ENCODE measurements at places on chromosomes 6 and 20.

DNA sequence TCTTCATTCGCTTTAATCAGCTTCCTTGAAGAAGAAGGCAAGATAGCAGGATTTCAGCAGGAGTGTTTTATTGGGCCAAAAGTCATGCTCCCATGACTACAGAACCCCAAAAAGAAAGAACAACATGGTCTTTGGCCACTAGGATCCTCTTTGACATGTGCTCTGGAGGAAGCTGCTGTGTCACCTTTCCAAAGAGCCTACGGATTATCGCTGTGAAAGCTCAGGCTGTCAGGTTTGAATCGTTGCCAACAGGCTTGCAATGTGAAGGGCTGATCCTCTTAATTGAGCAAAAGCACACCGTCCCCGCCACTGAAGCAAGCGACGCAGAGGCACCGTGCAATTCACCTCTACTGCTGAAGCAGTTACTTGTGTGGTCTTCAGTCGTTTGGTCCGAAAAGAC lies 29.0 kb downstream of the MYLIP start:
- DNase-seq, result no peak

- no peak for DNase-seq
Observed at GRCh38 chr6:143884216-143884900, 20.1 kb downstream of the ZC2HC1B start.

GRCh38 chr6:101146389-101146788 lies 247.1 kb upstream of the GRIK2 start:
- DNase-seq, result no peak

- DNase-seq, result no peak
Observed at GRCh38 chr6:106761160-106761559, 131.8 kb downstream of the QRSL1 start.

GRCh38 chr6:132161283-132161682 lies 210.1 kb upstream of the CCN2 start:
- DNase-seq, result peak; percentile 49

GRCh38 chr6:5567890-5568289 lies 306.6 kb downstream of the FARS2 start:
- no peak for DNase-seq

DNA sequence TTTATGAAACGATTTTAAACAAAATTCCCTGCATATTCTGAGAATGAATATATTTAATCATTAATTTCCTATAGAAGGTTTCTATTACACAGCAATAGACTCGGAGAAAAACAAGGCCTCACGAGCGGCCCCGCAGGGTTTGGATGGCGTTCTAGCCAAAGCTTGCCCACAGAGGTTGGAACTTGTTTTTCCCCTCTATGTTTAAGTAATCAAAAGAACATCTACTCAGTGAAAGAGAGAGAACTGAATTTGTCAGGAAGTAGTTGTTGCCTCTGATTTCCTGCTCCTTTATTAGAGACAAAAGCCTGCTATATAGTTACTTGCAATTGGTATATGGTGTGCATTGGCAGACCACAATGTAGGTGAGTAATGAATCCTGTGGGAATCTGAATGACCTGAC lies 82.1 kb upstream of the HEY2 start:
- no peak for DNase-seq

GRCh38 chr6:42879372-42880239 lies at the start of gene RPL7L1:
Gene RPL7L1, plus strand, starts transcription at chr6:42879616. Its CDS starts 295 bp downstream, at chr6:42879911.
- peak; percentile 95 for DNase-seq

GRCh38 chr6:14656649-14657048 lies 539.1 kb downstream of the CD83 start:
- DNase-seq, result no peak

- DNase-seq, result peak; percentile 59
Observed at GRCh38 chr6:165662749-165663376, at the start of gene PDE10A. Gene PDE10A, minus strand, starts transcription at chr6:165663241. Its CDS starts 430 bp downstream, at chr6:165662811.

DNA sequence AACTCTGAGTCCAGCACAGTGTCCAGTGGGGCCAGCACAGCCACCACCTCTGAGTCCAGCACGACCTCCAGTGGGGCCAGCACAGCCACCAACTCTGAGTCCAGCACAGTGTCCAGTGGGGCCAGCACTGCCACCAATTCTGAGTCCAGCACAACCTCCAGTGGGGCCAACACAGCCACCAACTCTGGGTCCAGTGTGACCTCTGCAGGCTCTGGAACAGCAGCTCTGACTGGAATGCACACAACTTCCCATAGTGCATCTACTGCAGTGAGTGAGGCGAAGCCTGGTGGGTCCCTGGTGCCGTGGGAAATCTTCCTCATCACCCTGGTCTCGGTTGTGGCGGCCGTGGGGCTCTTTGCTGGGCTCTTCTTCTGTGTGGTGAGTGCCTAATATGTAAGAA lies 3.8 kb downstream of the MUC21 start:
- no peak for DNase-seq

GRCh38 chr6:152375197-152375596 lies 262.0 kb downstream of the SYNE1 start:
- DNase-seq, result no peak

GRCh38 chr20:14142171-14142570 lies 146.9 kb downstream of the MACROD2 start:
- DNase-seq, result peak; percentile 94

- DNase-seq, result peak; percentile 33
Observed at GRCh38 chr6:41209547-41210320, 8.8 kb upstream of the TREML2 start.

DNA sequence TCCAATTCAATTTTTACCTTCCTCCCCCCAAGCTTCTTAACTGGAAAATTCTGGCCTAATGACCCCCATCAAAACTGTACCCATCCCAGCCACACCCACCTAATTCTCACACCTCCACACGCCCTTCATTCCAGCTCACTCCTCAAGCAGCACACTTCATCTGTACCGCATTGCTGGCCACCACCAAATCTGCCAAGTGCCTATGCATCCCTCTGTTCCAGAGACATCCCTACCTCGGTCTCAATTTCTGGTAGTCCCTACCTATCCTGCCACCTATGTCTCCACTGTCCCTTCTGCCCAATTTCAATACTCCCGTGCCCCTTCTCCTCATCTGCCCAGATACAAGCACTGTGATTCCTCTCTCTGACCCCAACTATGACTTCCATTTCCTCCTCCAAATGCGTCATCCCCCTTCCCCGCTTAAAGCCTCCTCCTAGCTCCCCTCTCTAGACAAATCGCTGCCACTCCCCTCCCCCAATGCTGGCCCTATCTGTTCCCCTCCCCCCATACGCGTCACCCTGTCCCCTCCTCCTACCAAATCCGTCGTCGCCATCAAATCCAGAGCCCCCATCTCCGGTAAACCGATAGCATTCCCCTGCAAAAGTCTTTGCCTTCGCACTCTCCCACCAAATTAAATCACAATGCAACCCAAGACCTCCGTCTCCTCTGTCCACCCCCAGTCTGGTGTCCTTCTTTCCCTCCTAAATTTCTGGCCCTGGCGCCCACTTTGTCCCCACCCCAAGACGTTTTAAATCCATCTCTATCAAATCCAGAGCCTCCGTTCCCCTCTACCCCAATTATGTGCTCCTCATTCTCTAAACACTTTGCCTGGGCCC lies 1.2 kb downstream of the MTCH1 start:
- peak; percentile 27 for DNase-seq

DNA sequence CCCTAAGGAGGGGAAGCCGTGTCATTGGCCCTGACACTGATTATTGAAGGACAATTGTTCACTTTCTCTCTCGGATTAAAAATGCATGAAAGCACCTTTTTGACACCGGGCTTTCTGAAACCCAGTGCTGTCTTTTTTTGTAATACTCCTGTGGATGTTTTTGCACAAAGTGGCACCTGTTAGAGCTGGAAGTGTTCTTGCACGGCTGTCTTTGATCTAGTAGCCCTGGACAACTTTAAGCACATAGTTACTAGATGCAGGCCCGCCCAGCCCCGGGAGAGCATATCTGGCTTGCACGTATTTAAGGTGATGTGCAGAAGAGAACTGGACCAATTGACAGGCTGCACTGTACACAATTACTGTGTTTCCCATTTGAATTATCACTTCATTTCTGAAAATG lies 72.6 kb downstream of the ARID1B start:
- DNase-seq, result no peak

- DNase-seq, result no peak
Observed at GRCh38 chr6:111818539-111819226, 54.6 kb downstream of the FYN start.

- no peak for DNase-seq
Observed at GRCh38 chr20:57030611-57031600, 235.5 kb downstream of the BMP7 start.

DNA sequence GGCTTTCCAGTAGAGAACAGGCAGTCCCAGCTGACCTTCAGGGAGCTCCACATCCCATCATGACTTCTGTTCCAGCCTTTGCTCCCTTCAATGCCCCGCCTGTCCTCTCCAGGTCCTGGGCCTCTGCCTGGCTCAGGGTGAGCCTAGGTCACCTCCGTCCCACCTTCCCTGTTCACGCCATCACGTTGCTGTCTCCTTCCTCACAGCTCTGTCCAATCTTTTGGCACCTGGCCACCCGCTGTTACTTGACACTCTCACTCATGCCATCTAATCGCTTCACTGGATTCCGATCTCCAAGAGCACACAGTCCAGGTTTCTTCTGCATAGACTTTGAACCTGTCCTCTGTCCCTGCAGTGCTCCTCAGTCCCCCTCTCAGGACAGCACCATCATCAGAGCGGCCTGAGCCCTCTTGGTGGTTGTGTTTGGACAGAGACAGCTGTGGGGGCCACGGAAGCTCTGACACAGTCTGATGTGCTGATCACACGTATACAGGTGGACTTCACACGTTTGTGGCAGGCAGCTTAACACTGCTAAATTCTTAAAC lies 34.7 kb upstream of the TIAM2 start:
- DNase-seq, result no peak

DNA sequence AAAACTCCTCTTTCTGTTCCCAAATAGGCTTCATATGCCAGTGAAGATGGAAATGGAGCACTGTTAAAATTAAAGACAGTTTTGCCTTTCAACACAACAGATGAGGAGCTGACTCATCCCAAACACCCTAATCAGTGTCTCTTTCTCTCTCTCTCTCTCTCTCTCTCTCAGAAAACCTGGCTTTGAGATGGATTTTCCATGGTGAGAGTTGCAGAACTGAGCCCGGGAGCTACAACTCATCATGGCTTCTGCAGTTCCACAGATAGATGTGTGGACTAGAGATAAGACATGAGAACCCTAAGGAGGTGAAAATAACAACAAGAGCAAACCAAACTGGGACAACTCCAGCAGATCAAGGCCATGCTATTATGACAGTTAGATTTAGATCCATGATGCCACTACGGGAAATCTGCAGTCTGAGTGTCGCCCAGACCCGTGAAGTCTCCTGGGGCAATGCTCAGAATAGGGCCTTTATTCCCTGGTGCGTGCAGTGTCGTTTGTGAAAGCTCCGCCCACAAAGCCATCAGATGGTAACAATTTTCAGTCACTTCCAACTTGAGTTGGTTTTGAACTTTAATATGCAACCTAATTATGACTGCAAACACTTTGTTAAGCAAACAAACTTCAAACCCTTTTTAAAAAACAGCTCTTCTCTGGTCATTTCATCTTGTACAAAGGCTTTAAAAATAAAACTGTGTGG lies 338.2 kb upstream of the PREP start:
- DNase-seq, result no peak

- DNase-seq, result no peak
Observed at GRCh38 chr20:23287354-23288190, 63.0 kb upstream of the NXT1 start.

DNA sequence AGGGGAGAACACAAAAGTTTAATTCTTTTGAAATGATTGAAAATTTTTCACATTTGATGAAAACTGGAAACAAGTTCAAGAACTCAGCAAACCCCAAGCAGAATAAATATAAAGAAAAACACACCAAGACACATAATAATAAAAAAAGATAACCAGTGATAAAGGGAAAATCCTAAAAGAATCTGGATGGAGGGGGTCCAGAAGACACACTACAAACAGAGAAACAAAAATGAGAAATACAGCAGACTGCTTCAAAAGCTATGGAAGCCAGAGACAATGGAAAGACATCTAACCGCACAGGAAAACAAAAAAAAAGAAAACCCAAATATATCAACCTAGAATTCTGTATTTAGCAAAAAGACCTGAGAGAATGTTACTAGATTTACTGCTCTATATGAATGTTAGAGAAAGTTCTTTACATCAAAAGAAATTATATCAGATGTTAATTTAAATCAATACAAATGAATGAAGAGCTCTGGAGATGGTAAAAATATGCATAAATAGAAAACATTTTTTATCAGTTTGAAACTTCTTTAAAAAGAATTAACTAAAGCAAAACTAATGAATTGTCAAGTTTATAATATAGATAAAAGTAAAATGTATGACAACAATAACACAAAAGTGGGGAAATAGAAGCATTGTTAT lies 310.7 kb upstream of the PREP start:
- DNase-seq, result no peak

DNA sequence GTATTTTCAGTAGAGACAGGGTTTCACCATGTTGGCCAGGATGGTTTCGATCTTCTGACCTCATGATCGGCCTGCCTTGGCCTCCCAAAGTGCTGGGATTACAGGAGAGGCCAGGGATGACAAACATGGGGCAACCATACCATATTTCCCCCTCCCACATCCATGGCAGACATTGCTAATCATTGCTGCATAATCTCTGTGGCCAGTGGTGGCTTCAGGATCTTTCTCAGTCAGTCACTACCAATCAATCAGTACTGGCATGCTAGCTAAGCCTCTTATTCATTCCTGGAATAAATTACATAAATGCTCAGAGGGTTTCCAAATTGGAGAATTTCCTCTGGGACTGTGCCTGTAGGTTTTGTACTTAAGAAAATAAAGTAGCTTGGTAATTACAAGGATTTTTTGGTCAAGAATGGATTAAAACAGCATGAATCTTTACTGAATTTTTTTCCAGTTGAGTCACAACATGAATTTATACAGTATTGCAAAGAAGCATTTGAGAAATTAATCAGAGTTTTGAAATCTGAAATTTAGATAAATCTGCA lies 138.1 kb downstream of the FNDC1 start:
- no peak for DNase-seq

DNA sequence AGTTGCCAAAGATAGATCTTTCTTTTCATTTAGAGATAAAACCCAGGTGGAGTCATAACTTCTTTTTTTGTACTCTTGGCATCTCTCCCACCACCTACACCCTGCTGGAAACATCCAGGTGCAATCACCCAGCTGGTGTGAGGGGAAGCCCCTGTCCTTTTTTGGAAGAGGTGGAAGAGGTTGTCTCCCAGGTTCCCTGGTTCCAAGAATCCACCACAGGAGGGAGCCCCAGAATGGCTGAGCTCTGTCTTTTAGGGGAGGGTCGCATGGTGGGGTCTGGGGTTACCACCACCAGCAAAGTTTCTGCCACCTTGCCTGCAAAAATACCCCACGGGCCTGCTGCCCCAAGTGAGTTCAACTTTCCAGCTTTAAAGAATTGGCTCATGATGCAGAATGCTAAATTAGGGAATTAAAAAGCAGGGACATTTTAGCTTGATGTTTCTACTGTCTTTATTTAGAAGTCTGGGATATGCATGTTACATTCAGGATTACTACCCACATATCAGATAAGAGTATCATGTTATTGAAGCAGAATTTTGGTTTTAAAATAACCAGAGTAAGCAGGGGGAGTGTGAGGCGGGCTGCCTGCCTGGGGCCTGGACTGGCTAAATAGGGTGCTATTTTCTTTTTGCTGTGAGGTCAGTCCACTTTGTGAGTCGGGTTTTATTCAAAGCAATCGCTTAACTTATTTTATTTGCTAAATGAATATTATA lies 11.0 kb downstream of the SMOC2 start:
- DNase-seq, result peak; percentile 62

Data from NCI-H146 (cell line).